ENCODE measurements at places on chromosomes 7 and 10.

DNA sequence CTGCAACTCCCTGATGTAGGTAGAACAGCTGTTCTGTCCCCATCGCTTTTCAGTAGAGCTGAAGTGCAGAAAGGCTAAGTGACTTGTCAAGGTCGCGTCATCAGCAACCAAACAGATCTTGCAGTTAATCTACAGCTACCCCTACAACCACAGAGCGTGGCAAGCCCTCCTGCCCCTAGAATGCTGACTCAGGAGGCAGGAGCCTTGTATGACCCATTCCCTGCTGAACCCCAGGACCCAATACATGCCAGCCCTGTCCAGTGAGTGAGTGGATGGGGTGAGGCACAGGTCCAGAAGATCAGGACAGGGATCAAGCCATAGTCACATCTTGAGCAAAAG, 26.6 kb upstream of the GJD4 start:
- DNase-seq = no peak

- DNase-seq = no peak
Observed at GRCh38 chr7:102834999-102835398, 77.8 kb upstream of the LRRC17 start.

DNA sequence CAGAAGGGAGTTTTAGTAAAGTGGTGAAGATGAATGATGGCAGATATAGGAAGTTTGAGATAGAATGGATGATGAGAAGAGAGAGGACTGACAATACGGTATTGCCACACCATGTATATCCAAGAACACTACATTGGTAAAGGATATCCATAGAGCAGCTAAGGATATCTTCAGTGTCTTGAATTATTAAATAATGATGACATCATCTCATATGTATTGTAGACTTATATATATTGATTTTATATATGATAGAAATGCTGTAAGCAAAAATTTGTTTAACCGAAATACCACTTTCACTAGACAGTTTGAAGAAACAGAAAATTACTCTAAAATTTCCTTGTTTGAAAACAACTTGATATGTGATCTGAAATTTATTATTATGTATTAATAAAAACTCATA, 89.0 kb downstream of the SEPTIN7 start:
- DNase-seq = no peak

DNA sequence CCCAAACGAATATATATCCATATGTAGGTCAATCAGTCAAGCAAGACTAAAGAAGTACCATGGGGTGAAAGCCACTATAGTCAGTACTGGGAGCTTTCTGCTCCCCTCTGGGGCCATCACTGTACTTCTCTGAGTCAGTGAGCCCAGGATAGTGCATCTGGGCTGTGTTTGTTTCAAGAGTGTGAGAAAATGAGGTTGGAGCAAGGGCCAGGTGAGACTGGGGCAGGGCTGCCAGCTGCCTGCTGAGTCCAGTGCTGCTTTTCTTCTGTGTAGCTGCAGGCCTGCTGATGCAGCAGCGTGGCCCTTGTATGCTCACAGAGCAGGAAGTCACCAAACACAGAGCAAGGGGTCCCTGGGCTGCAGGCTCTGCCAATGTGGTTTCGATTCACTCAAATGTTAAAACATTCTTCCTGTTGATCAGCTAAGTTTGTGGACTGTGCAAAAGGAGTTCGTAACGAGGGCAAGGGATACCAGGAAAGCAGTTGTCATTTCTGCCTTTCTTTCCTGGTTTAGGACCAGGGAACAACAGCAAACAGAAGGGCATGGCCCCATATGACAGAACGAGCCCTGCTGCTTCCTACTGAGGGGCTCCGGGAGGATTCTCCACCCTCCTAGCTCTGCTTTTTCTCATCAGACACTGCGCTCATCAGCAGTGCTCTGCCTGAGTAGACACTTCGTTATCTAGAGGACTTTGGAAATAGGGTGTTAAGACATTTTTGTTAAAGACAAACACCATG, 65.4 kb upstream of the TNS3 start:
- no peak for DNase-seq

DNA sequence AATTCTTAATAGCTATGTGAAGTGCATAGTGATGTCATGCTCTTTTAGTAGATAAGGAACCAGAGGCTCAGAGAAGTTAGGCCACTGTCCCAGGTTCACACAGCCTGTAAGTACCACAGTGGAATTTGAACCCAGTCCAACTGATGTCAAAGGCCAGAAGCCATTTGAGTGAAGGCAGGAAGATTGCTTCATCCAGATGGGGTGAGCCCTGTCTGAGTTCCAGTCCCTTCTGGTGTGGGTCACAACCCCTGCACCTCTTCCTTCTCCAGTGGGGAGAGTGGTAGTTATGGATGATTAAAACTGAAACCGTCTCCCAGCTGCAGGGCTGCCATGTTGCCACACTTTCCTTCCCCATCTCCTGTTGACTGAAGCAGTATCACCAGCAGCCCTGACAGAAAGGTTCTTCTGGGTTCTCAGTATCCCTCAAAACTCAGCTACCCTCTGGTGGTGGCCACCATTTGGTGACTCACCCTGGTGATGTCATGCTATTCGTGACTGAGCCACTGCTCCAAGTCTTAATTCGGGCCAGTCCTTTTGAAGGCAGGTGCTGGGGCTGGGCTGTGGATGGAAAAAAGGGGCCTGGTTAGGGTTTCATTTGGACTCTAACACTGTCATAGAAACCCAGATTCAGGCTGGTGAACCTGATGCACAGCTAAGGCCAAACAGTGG, 1.5 kb upstream of the C10orf95 start:
- DNase-seq = no peak

DNA sequence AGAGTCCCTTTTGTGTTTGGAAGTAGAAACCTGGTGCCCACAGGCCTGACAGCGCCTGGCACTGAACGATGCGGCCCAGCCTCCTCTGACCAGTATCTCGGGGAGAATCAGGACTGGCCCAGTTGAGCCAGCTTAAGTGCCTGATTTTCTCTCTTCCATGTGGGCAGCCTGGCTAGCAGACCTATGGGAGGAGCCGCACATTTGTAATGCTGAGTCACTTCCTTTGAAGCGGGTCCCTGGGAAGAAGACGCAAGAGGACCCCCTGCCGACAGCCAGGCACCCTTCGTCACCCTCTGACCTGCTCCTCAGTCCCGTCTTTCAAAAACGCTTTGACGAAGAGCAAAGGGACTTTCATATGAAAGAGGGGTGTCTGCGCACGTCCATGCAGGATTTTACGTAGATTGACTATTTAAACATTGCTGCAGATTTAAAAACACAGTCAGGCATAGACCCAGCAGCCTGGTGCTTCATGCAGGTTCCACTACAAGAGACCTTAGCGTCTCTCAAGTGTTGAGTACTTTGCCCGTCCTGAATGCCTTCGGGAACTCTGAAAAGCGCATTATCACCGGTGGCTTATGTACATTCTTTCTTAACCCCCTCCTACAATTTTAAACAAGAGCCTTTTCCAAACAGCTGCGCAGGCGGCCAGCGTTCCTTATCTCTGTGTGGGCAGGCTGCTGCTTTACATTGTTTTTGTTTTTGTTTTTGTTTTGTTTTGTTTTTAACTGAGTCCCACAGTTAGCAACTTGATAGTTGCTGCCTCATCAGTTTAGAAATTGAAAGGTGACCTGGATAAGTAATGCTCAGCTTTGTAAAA, 36.5 kb upstream of the AP5Z1 start:
- no peak for DNase-seq

DNA sequence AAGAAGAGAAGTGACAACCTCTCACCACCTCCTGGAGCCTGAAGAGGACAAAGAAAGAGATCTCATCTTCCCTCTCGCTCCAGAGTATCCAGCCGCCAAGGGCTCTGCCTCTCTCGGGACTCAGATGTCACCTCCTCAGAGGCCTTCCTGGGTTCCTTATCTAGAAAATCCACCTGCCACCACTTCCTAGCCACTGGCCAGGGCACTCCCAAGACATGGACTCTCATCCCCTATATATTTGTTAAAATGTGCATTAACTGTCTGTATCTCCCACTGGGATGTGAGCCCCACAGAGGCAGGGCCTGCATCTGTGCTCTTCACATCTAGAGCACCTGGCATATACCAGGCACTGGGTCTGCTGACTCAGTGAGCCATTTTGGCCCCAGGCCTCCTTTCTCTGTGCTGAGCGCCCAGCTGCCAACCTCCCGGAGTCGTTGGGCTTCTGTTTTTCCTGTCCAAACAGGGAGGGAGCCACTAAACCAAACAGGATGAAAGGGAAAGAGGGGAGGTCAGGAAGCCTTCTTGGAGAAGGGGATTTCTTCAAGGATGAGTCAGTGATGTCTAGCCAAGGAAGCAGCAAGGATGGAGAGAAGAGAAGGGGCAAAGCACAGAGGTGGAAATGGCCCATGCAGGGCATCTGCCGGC, 58.9 kb downstream of the KCNMA1 start:
- no peak for DNase-seq

- DNase-seq = no peak
Observed at GRCh38 chr7:92044940-92045339, 89.3 kb downstream of the CYP51A1 start.

DNA sequence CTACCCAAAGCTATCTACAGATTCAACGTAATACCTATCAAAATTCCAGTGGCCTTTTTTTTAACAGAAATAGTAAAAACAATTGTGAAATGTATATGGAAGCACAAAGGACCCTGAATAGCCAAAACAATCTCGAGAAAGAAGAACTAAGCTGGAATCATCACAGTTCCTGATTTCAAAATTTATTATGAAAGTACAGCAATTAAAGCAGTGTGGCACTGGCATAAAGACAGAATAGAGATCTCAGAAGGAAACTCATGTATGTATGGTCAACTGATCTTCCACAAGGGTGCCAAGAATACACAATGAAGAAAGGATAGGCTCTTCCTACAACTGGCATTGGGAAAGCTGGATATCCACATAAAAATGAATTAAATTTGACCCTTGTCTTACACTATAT, 23.2 kb downstream of the PNLIPRP3 start:
- DNase-seq = no peak

GRCh38 chr7:88075216-88075615, 141.2 kb downstream of the ADAM22 start:
- DNase-seq = no peak

GRCh38 chr10:110355141-110355831, 50.6 kb upstream of the SMNDC1 start:
- DNase-seq = no peak

DNA sequence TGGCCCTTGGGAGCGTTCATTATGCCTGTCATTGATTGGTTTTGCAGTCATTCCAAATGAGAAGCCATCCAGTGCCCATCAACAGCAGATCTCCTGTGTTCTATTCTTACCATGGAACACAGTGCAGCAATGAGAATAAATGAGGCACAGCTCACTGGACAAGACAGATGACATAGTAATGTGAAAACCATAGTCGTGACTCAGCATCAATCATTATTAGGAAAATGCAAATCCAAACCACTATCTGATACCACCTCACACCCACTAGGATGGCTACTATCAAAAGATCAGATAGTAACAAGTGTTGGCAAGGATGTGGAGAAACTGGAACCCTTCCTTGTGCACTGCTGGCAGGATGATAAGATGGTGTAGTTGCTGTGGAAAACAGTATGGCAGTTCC, 144.7 kb downstream of the ARHGAP22 start:
- DNase-seq = no peak

GRCh38 chr7:142873281-142873784, 12.2 kb downstream of the TRPV6 start:
- no peak for DNase-seq

DNA sequence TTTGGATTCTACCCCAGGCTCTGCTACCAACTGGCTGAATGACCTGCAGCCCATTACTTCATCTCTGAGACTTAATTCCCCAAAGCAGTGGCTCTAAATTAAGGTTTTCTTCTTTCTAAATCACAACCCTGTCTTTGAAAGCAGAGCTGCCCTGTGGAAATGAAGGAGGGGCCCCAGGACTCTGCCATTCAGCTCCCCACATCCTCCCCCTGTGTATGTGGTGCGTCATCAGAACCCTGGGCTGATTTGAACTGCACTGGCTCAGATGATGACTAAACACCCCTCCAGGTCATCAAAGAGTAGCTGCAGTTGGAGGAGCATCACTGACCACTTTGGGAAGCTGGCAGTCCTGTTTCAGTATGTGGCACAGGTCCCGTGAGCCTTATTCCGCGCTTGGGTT, 46.6 kb downstream of the BPGM start:
- no peak for DNase-seq

DNA sequence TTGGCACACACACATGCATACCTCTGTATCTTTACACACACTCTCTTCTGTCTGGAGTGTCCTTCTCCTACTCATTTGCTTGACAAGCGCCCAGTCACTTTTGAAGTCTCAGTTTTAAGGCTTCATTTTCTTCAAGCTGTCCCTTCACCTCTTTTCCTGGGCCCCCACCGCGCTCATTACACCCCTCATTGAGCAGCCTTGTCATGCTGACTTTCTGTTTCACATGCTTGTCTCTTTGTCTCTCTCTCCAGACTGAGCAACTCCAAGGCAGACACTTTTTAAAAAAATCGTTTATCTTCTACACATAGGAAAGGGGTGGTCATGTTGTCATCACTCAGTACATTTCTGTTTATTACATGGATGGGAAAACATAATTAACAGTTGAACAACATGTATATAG, 225.2 kb upstream of the FZD1 start:
- DNase-seq = no peak

GRCh38 chr10:116761883-116762282, 19.5 kb upstream of the HSPA12A start:
- DNase-seq = no peak

DNA sequence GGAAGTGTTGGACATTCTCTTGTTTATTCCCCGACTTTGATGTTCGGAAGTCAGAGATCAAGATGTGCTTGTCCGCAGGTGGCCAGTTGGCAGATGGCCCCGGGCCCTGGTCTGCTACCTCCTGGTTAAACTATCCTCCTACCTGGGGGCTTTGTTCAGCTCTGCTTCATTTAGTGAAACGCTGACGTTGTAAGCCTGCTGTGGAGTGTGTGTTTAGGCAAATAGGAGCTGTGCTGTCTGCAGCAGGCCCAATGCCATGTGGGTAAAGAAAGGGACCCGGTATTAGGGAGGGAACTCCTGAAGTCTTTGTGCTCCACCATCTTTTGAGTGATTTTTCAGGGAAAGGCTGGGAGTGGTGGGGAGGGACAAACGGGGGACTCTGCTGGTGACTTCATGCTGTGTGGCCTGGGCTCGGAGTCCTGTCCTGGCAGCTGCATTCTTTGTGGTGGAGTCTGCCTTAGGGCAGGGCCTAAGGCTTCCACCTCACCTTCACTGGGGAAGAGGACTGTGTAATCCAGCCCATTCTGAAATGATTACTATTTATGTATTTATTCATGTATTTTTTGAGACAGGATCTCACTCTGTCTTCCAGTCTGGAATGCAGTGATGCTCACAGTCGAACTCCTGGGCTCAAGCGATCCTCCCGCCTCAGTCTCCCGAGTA, 171.1 kb upstream of the KLF6 start:
- no peak for DNase-seq
